ENCODE measurements at places on chromosomes 6 and 20.

DNA sequence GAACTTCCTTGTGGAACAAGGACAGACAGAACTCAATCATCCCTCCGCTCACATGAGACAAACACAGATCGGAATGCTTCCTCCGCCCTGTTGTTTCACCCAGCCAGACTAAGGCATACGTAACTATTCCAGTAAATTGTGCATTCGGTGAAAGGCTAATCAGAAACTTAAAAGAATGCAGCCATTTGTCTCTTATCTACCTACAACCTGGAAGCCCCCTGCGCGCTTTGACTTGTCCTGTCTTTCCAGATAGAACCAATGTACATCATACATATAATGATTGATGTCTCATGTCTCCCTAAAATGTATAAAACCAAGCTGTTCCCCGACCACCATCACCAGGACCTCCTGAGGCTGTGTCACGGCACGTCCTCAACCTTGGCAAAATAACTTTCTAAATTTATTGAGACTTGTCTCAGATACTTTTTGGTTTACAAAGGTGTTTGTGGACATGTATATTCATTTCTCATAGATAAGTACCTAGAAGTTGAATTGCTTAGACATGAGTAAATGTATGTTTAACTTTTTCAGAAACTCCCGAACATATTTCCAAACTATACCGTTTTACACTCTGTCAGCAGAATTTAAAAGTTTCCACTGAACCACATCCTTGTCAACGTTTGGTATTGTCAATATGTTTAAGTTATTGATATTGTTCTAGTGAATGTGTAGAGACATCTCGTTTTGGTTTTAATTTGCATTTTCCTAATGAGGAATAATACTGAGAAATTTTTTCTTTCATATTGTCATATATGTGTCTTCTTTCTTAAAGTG, 197.6 kb upstream of the THBS2 start:
- no peak for DNase-seq

DNA sequence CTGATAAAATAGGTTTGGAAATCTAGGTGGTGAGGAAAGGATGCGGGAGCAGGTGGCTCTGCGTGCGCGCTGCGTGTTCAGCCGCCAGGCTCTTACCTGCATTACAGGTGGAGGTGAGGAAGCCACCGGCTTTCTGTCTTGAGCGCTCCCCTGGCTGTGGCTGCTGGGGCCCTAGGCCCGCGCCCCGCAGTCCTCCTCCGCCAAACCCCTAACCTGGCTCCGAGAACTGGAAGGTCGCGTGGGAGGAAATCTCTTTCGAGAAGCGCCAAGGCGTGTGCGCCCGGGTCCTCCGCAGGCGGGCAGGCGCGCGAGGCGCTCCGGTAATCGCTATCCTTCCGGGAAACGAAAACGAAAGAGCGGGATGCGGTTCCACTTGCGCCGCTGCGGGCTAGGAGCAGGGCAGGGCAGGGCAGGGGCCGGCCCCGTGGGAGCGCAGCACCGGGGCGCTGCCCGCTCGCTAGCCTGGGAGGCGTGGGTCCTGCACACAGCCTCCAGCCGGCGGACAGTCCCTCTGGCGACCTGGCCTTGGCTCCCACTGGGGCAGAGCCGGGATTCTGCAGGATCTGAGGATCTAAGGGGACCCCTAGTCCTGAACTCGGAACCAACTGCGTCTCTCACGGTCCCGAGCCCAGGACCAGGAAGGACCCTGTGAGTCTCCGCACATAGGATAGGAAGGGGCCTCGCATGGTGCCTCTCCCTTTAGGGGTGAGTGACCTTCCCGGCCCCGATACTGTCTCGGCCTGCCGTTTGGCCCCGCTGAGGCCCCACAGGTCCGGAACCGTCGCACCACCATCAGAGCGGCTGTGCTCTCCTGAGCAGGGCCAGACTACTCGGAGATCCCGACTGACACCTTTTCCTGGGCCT, at the start of gene ETV7:
ETV7 (minus strand) TSS at position 230 of the 864 bp plus-strand sequence; CDS start at position 102, 128 bp downstream.
- DNase-seq: no peak

GRCh38 chr6:133341607-133342158, 100.5 kb downstream of the EYA4 start:
- DNase-seq: no peak

DNA sequence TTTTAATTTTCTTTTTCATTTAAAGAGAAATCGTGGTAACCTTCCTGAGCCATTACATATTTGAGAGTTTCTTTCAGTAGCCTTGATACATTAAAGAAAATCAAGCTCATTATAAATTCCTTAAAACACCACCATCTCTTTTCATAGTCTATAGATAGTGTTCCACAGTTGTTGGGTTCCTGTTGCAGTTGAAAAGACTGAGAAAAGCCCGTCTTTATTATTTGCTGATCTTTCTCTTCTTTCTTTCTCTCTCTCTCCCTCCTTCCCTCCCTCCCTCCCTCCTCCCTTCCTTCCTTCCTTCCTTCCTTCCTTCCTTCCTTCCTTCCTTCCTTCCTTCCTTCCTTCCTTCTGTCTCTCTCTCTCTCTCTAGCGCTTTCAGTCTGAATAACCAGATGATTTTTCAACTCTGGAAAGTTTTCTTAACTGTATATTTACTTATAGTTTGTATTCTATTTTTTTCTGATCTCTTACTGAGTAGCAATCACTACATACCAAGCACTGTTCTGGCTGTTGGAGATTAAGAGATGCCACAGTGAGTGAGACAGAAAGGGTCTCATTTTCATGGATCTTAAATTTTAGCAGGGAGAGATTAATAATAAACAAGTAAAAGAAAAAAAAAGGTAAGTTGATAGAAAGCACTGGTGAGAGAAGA, 157.5 kb downstream of the TINAG start:
- no peak for DNase-seq

- no peak for DNase-seq
Observed at GRCh38 chr20:10982692-10983091, 308.9 kb upstream of the JAG1 start.

DNA sequence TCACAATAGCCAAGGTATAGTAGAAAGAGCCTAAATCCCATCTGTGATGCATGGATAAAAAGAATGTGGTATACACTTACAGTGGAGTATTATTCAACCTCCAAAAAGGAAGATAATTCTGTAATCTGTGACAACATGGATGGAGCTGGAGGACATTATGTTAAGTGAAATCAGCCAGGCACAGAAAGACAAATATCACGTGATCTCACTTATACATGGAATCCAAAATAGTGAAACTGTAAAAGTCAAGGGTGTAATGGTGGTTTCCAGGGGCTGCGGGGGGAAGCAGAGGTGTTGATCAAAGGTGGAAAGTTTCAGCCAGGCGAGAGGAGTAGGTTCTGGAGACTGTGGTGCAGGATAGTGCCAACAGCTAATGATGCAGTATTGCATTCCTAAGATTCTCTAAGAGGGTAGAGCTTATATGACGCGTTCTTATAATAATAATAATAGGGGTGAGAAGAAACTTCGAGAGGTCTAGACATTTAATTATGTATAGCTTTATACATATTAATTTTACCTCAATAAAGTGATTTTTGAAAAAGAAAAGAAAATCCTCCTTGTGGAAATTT, 246.1 kb downstream of the FOXA2 start:
- DNase-seq: no peak

GRCh38 chr6:20791944-20792343, 257.7 kb downstream of the CDKAL1 start:
- DNase-seq: no peak

DNA sequence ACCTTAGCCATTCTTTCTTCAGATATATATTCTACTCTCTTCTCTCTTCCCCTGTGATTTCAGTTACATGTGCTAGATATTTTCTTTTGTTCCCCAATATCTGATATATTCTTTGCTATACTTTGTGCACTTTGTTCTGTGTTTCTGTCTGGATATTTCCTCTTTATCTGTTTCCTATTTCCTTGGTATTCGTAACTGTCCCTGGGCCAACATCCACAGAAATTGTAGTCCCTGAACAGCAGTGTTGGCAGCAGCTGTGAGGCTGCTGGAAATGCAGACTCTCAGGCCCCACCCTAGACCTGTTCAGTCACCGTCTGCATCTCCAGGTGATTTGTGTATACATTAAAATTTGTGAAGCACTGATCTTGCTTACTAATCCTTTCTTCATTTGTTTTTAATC, 522.9 kb upstream of the SOX4 start:
- DNase-seq: no peak

Measured in Ammon's horn (tissue), 1 donor.